Activated naive CD4-positive, alpha-beta T cell (primary cell): ENCODE measurements at places on chromosomes 4 and X.

DNA sequence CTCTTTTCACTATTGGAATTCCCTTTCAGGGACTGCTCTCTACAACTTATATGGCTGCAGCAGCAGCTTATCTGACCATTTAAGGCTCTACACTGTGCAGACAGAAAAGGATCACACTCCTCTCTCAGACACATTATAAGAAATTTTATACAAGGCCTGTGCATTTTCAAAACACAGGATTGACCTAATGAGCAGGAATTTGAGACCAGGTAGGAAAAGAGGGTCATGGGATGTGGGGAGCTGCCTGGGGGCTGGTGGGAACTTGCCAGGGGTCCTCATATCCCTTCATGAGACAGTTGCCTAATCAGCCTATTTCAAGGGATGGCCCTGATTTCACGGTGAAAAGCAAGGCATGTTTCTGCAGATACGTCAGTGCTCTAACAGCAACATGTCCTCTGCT, 77.1 kb downstream of the SORBS2 start:
- DNase-seq = no peak

DNA sequence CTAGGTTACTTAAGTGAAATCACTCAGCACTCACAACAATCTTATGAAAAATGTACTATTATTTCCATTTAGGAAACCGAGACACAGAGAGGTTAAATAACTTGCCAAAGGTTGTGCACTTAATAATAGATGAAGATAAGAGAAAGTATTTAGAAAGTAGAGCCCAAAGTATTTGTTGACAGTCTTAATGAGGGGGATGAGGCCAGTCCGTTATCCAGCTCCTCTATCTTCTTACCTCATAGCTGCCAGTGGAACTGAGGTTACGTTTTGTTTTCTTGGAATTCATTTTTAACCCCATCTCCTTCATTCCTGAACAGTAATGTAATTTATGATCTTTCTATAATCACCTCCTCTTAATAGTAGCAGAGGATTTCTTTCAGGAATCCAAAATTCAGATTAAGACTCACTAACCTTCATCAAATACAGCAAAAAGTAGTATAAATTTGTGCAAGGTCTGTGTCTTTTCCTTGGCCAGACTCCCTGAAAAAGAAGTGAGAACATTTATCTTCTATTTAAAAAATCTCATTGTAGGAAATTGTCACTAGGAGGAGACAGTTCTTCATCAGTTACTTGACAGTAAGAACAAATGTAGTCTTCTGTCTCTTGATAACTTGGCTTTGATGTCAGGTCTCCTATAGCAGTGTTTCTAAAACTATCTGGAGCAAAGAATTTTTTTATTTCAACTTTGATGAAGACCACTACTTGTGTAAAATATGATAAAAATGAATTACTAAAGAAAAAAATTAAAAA, 35.5 kb downstream of the F8 start:
- DNase-seq = no peak

- no peak for DNase-seq
Measured at GRCh38 chr4:13535118-13535517, 9.2 kb downstream of the NKX3-2 start.

DNA sequence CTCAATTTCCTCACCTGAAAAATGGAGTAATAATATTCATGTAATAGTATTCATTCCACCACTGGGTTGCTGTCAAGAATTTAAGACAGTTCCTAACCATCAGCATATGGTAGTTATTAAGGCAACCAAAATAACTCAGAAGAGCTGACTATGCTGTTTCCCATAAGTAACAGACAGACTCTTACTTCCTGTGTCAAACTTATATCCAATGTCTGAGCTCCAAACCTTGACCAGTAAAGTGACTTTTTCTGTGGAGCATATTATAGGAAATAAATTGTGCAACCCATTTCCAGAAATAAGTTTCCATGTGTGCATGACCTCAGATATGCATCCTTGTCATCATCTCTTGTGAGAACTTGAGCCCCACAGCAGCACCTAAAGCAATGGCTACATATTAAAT, 78.8 kb downstream of the HADH start:
- DNase-seq = no peak

DNA sequence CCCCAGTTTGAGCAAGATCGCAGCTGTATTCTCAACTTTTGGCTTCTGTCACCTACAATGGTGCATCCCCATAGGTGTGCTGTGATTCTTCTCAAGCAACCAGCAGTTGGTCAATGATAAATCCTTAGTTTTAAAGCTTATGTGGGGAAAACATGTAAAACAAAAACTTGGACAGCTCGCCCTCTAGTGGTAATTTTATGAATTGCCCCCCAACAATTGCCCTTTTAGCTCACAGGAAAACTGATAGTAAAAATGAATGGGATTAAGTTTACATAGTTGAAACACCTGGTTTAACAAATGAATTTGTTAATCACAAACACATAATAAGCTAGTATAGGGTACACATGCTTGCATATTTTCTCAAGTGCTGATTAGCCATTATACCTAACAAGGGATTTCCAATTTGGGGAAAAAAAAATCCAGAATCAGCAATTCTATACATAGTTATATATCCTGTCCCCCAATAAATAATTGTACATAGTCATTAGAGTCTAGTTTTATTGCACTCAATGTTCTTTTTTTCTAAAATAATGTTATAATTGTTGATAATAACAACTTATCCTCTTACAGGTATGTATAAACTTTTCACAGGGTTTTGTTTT, 30.1 kb downstream of the TEX13A start:
- DNase-seq = no peak

DNA sequence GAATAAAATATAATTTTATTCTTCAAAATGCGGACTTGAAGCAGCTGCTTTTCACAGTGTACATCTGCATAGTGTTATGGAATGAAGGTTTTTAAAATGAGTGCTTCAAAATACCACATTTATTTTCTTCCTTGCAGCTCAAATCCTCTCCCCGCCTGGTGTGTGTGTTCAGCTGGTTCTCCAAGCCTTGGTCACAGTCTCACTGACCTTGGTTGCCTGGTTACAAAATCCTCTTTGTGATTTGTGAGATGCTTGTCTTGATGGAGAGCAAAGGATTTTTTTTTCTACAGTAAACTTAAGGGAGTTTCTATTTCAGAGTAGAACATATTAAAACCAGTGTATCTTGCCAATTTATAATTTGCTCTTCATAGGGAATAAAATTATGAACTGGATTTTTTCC, 139.2 kb downstream of the PCDH18 start:
- no peak for DNase-seq

DNA sequence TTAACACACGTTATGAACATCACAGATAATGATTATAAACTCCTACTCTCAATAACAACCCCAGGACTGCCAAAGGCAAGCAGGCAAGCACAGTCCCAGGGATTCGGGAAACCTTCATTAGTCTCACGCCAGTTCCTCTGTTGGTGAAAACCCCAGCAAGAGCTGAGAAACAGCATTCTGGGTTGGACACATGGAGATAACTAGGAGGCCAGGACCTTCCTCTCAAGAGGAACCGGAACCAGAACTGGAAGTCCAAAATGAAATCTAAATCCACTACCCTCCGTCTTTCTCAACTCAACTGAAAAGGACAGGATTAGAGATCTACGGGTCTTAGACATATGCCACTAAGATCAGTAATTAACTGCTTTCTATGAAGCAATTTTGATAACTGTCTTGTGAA, 3.8 kb downstream of the VEGFC start:
- no peak for DNase-seq

- no peak for DNase-seq
Measured at GRCh38 chrX:46912098-46912602, at the start of gene JADE3. JADE3 (plus strand) TSS chrX:46912421; CDS start chrX:46984895, 72,474 bp downstream.

DNA sequence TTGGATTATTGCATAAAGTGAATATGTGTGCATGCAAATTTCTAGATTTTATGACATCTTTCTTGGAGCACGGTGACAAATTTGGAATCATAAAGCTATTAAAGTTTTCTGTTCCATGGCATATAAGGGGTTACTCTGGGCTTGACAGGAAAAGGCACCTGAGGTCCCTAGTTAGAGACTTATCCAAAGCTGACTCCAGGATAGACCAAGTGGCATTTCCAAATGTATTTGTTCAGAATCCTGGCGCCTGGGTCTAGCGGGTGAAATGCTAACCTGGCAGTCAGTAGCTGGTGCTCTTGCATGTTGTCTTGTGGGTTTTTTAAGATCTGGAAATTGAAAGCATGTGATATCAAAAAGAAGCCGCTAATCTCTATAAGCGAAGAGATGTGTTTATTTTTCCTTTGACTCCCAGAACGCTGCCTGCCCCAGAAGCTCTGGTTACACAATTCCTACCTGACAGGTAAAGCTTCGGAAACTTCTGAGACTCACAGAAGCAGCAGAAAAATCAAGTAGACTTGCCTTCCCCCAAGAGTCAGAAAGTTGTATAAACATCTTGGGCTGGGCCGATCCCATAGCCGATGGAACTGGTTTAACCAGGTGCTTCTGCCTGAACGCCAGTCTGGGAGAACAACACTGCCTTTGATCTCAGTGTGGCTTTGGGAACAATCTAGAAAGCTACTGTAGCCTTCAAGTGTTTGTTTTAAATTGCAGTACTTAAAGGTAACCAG, 12.9 kb upstream of the ZCCHC4 start:
- no peak for DNase-seq
